Activated naive CD4-positive, alpha-beta T cell treated with anti-CD3 and anti-CD28 coated beads for 36 hours (primary cell): ENCODE measurements at places on chromosomes 3 and 15.
A peak's percentile ranks its signal among the peaks of the same experiment; 100 is the strongest.

- no peak for DNase-seq
These were observed 6.8 kb upstream of the PKM start for GRCh38 chr15:72237853-72238224.

DNA sequence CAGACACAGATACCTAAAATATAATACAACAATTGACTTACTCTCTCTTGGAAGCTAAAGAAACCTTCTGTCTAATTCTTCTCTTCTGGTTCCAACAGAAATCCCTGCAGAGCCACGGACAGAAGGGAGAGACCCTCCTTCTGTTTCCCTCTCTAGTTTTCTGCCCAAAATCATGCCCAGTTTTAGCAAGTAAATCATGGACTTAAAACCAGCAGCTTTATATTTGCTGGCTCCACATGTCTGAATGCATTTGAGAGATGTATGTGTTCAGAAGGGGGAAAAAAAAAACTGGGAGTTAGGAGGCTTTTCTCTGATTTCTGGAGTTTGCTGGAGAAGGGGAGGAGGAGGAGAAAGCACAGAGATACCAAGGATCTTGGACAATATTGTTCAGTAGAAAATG lies 147.1 kb downstream of the LSAMP start:
- DNase-seq, result no peak

DNA sequence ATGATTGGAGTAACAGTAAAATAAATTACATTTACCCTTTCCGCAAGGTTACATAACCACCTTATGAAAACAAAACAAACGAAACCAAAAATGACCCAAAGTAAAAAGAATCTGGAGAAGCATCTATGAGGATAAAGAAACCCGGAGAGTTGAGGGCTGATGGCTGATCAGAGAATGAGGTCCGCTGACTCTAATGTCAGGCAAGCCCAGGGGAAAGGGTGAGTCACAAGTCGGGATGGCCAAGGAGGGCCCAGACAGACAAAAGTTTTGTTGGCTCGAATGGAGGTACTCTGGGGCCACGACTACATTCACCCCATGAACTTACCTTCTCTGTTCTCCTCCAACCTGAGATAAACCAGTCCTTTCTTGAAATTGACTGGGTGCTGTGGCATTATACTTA lies 95.7 kb downstream of the RORA start:
- no peak for DNase-seq

DNA sequence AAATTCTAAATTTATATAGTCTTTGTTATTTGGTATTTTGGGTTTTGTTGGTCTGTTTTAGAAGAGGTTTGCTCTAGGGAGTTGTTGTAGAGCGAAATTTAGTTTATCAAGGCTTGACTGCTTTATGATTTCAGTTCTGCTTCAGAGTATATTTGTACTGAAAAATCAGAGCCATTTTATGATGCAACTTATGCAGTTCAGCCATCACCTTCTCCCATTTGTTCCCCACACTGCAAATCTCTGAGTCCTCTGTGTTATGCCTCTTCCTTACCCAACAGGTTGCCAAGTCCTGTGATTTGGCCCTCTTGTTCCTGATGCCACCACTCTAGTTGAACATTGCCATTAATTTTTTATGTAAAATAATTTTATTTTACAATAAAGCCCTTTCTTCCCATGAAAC lies 140.4 kb downstream of the ZNF609 start:
- DNase-seq, result no peak

DNA sequence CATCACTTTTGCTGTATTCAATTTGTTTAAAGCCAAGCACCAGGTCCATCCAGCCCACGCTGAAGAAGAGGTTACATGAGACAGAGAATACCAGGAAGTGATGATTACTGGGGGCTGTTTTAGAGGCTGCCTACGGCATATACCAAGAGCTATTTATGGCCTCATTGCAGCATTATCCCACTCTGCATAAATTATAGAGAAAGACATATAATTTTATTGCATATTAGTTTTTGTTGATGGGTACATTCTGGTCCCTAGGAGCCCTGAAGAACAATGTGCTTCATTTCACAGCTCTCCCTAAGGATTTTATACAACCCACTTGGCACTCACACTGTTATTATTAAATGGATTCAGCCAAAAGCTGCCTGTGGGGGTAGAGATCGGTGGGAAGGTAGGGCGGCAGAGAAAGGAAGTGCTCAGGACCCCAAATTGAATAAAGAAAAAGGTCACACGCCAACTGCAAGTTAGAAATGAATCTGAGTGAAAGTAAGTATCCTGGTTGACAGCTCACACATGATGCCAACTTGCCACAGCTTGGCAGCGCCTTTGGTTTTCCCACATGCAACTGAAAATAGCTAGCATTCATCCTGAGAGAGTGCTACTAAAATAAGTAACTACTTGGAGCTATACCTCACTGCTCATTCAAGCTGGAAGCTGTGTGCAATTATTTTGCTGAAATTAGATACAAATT lies 73.7 kb downstream of the CCNL1 start:
- peak; percentile 22 for DNase-seq

DNA sequence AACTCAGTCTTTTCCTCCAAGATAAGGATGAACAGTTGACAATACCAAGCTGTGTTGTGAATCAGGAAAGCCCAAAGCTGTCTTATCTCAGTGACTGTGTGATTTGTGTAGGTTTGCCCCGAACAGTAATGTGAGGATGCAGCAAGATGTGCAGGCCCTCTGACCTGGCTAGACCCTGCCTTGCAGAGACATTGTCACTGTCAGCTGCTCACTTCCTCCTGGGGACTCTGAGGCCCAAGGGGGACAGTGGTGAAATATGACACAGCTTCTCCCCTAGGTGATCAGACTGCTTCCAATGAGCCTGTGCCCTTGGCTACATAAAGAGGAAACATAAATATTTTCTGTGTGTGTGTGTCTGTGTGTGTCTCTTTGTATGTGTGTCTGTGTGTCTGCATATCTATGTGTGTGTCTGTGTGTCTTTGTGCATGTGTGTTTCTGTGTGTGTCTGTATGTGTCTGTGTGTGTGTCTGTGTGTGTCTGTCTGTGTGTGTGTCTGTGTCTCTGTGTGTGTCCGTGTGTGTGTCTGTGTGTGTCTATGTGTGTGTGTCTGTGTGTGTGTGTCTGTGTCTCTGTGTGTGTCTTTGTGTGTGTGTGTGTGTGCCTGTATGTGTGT lies 21.7 kb downstream of the LRRK1 start:
- no peak for DNase-seq

DNA sequence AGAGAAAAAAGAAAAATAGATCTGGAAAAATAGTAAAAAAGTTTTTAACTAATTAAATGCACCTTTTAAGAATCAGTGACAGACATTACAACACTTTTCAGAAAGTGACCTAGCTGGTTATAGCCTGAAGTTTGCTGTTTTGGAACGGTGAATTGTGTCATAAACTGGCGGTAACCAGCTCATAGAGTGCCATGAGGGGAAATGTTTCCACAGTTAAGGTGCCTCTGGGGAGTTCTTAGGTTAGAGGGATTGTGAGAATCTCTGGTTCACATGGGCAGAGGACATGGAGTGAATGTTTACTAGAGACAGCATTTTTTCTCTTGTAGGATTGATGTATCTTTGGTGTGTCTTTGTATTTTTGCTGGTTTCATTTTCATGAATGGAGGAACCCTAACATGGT lies 2.8 kb downstream of the TBC1D23 start:
- DNase-seq, result no peak

- DNase-seq, result no peak
These were observed 18.5 kb upstream of the C3orf22 start for GRCh38 chr3:126577261-126577660.

DNA sequence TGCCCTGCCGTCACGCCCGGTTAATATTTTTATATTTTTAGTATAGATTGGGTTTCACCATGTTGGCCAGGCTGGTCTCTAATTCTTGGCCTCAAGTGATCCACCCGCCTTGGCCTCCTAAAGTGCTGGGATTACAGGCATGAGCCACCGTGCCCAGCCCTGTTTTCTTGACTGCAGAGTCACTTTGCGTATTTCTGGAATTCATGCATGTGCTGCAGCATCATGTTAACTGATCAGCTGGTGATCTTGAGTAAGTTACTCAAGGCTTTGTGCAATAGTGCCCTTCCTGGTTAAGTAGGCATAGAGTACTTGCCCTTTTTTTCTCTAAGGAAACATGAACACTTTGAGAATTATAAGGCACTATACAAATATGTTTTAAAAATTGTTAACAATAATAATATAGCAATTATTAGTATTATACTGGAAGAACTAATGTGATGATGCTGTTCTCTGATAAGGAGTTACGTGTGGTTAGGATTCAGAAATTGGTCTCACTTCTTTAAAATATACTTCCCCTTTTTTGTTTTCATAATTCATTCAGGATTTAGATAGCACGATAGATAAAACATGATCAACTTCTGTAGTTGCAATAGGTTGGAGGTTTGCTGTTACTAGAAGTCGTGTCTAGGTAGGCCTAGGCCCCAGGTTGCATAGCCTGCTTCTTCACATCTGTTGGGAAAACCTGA lies 33.6 kb downstream of the GPR171 start:
- DNase-seq, result no peak

- DNase-seq, result peak; percentile 30
These were observed 82.7 kb upstream of the SLC6A6 start for GRCh38 chr3:14319654-14320182.

DNA sequence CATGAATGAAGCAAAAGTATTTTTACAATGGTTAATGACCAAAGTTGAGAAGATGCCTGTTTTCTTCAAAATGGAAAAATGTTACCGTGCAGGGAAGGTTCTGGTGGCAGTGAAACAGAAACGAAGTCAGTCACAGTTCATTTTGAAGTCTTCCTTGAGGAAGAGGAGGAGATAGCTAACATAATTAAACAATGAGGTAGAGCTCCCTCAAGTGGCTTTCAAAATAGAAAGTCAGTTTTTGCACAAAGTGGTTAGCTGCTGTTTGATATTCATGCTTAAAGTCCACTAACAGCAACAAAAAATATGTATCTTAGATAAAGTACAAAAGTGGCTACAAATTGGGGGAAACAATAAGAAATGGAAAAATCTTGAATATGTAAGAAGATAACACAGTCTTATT lies 87.3 kb downstream of the TFG start:
- DNase-seq, result no peak

DNA sequence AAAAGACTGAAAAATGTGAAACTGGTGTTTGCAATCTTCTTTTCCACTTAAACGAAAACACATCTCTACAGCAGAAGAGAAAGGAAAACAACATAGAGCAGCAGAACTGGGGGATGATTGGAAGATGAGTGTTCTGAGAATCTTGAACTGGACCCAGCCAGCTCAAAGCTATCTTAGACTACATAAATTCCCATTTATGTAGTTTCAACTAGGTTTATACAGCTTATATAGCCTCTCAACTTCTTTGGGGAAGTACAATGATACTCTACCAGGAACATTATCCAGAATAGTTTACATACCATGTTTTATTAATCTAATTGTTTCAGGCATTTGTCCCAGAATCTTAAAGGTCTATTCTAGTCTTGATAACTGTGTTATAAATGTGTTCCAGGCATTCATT lies 658.2 kb upstream of the LMCD1 start:
- DNase-seq, result no peak

DNA sequence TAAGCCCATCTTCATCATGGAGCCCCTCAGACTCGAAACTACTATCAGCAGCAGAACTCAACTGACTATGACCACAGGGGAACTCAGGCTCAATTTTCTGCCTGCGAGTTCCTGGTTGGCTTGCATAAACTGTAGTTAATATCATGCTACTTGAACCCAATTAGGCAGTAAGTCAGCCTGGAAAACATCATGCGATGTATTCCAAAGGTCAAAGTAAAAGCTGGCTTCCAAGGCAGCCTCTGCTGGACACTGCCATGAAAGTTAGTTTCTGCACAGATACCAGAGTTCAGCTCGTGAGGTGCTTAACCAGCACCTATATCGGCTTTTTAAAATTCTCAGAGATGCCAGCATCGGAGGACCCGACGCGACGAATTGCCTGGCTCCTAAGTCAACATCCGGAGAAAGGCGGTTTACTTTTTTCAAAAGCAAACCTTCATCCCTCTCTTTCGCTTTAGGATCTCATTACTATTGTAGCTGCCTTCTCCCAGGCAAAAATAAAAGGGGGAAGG lies 3.8 kb downstream of the ANP32A start:
- peak; percentile 11 for DNase-seq

- no peak for DNase-seq
These were observed 167.9 kb downstream of the ROBO2 start for GRCh38 chr3:77207753-77208152.
